ENCODE measurements at places on chromosomes 12 and 14. TPM values are rescaled to one million over a fixed set of nuclear protein-coding genes. Genes with fewer than 3 reads are reported as not detected.

DNA sequence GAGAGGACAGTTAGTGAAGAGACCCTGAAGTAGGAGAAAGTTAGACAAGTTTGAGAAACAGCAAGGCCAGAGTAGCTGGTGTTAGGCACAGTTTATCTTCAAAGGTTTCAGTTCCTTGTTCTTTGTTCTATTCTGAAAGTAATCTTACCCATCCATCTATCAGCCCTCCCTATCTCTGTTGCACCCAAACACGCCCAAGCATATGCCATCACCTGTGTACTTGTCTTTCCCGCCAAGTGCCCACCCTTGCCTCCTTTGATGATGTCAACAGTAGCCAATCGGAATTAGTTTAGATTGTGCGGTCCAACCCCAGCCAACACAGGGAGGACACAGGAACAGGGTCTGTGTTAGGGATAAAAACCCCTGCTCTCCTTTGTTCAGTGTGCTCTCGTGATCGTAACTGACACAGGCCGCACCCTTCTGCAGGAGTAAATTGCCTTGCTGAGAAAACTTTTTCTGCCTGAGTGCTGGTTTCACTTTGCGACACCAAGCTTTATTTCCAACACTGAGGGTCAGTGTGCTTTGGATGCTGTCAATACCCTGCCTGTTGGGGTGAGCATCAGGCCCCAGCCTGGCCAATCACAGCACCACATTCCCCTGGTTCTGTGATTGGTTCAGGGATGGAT lies 4.7 kb upstream of the TMEM229B start:
- no peak for ATAC-seq

The FOXN3 gene
- total RNA-seq = 40.5 TPM

DNA sequence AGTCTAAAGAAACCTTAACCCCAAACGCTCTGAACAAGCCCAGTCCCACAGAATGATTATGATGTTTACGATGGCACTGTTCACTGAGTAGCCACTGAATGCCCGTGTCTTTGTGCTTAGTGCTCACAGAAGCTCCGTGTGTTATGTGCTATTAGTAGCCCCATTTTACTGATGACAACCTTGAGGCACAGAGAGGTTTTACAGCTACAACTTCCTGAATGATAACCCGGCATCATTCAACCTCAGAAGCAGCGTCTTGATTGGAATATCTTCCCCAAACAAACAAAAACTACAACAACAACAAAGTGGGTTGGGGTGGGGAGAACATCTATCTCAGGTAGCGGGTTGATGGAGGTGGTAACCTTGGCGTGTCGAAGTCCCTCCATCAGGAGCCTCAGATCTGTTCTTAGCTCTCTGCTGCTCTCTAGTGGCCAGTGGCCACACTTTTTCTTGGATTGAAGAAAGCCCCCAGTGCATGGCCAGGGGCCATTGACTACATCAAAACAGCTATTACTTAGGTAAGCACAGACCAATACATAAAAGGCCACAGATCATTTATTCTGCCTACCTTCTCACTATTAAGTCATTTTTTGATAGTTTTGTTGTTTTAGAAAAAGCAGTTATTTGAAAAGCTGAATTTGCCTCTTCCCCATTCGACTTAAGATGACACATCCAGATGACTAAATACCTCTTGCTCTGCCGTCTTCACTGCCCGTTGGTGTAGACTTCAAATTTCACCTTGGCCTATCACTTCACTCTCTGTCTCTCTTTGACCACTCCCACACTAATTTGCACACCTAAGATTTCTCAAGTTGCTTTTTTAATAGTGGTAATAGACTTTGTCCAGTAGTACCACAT lies 376.9 kb downstream of the GALC start:
- ATAC-seq = peak; percentile 32

- no peak for ATAC-seq
Measured at GRCh38 chr12:119171691-119172425, 6.9 kb upstream of the HSPB8 start.

DNA sequence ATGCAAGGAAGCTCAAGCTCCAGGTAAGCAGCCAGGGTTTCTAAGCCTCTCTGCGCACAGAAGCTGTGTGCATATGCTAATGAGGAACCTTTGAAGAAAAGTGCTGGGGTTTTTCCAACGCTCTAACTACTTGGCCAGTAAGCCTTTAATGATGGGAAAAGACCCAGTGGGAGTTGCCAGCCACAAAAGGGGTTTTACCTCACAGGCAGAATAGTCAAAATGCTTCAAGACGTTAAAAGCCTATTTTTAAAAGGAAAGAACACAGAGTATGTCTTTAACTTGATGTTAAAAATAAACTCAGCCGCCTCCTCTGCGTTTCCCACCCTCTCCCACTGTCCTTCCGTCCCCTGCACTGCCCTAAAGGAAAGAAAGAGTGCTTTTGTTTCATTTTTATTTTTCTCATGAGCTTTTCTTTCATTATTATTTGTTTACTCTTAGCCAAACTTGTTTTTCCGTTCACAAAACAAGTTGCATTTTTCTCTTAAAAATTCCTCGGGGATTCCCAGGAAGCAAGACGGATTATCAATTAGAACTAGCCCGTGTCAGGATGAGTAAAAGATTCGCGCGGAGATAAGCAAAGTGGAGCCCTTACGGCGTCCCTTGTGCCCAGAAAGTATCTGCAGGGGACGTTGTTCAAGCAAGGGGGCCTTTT lies 209.8 kb upstream of the NUDT4 start:
- peak; percentile 29 for ATAC-seq

The KRT72 gene
- total RNA-seq = not detected

GRCh38 chr14:77478796-77479195 lies 19.8 kb downstream of the ISM2 start:
- no peak for ATAC-seq

DNA sequence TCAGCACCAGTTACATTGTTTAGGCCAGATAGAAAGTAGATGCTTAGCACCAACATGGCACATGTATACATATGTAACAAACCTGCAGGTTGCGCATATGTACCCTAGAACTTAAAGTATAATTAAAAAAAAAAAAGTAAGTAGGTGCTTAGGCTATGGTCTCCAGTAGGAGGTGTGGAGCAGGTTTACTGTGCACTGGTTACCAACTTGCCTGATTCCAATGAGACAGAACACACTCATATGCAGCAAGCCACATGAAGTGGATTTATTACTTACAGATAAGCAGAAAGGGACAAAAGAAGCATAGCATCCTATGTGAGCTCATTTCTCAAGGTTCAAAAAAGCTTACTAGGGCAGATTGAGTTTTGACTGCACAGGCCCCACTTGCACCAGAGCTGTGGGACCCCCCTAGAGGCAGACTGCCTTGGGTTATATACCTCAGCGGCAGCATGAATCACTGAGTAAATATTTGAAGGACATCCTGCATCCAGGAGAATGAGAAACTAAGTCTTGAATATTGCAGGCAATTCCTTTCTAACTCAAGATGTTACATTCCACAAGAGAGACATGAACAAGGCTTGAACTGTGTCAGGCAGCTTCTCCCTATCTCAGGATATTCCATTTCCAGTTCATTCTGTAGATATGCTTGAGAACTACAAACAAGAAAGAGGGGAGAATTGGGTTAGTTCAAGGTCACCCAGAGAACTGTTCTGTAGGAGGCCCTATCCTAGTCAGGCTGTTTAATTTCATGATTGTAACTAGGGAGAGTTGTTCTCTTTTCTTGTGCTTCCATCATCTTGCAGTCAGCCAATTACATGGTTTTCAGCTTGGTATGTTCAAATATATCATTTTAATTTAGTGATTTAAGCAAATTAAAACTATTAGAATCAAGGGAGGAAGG lies 30.1 kb downstream of the LRFN5 start:
- no peak for ATAC-seq

GRCh38 chr12:64083285-64084210 lies 138.5 kb downstream of the KICS2 start:
- ATAC-seq = peak; percentile 75

GRCh38 chr14:57760896-57761295 lies 105.0 kb downstream of the SLC35F4 start:
- no peak for ATAC-seq

GRCh38 chr14:61997161-61997560 lies 234.9 kb downstream of the SNAPC1 start:
- ATAC-seq = no peak

- ATAC-seq = no peak
Measured at GRCh38 chr12:43294916-43295315, 257.1 kb downstream of the ADAMTS20 start.

GRCh38 chr12:111686574-111687105 lies 787 bp downstream of the ACAD10 start:
- no peak for ATAC-seq

The VRTN gene
- not detected for total RNA-seq

- no peak for ATAC-seq
Measured at GRCh38 chr12:15697201-15697600, 92.0 kb downstream of the EPS8 start.

DNA sequence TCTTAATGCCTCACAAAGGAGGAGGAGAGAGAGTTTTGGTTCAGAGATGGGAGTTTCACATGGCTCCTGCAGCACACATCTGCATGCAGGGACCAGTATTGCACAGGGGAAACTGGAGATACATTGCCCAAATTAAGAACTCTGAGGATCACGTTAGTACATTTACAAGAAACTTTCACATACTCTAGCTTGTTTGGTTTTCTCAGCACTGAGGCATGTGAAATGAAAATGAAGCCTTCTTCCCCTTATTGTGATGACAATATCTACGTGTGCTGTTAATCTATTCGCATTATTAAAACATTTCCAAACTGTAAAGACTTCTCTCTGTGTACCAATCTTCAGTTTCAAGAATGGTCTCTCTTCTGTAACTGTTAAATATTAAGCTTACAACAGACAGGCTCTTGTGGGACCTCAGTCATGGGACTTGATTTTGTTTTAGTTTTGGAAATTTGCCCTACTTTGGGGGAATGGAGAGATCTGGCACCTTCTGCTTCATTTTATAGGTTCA lies 124.7 kb downstream of the DAAM1 start:
- no peak for ATAC-seq

DNA sequence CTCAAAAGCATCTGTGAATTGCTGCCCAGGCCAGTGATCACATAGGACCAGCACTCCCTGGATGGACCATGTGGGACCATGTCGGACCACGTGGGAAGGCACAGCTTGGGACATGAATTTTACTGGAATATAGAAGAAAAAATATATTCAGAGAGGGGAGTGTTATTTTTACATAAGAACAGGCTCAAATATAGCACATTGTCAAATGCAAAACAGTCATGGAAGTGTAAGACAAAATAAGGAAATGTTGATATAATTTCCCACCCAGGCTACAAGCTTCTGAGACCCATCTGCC lies 68.3 kb downstream of the CMKLR1 start:
- ATAC-seq = no peak
